ENCODE measurements at places on chromosomes 6 and 20. TPM values are rescaled to one million over a fixed set of nuclear protein-coding genes. Genes with fewer than 3 reads are reported as not detected.

DNA sequence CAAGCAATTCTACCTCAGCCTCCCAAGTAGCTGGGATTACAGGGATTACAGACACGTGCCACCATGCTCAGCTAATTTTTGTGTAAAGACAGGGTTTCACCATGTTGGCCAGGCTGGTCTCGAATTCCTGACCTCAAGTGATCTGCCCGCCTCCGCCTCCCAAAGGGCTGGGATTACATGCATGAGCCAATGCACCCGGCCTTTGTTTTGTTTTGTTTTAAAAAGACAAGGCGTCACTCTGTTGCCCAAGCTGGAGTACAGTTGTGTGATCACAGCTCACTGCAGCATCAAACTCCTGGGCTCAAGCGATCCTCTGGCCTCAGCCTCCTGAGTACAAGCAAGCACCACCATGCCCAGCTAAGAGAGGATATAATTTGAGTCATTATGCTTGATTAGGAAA, 5.4 kb downstream of the SERINC3 start:
- DNase-seq: no peak

- DNase-seq: no peak
Measured at GRCh38 chr6:87848616-87849015, 146.6 kb upstream of the AKIRIN2 start.

The SMOC2 gene
- polyA plus RNA-seq: 9.9 TPM

DNA sequence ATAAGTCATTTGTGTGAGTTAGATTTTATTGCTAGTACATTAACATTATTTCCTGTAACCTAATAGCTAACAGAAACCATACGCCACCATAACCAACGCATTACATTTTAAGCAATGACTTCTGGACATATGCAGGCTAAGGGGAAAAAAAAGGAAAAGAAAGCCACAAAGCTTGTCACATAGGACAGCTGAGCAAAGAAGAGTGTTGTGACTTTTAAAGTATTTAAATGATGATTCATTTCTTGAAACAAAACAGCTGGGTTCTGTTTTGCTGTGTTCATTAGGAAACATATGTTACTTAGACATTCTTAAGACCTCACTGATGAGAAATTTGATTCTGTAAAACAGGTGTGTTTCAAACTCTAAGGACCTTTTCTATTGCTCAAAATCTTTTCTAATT, 171.4 kb downstream of the COL9A1 start:
- no peak for DNase-seq

- no peak for DNase-seq
Measured at GRCh38 chr6:111183702-111184517, 96.6 kb downstream of the SLC16A10 start.

- DNase-seq: no peak
Measured at GRCh38 chr20:54051068-54051467, 19.3 kb downstream of the BCAS1 start.

The TINAG gene
- polyA plus RNA-seq: 0.15 TPM

- no peak for DNase-seq
Measured at GRCh38 chr6:12716298-12716916, at the start of gene PHACTR1. TSS of gene PHACTR1 (plus strand) at chr6:12716767.

- no peak for DNase-seq
Measured at GRCh38 chr6:13461307-13461706, 26.1 kb downstream of the GFOD1 start.

GRCh38 chr6:87575423-87575822, 14.4 kb downstream of the RARS2 start:
- no peak for DNase-seq

- DNase-seq: no peak
Measured at GRCh38 chr6:140252099-140252498, 877.7 kb upstream of the CITED2 start.

The F13A1 gene
- polyA plus RNA-seq: 9.9 TPM

- DNase-seq: no peak
Measured at GRCh38 chr6:41954668-41955067, 13.1 kb upstream of the CCND3 start.

DNA sequence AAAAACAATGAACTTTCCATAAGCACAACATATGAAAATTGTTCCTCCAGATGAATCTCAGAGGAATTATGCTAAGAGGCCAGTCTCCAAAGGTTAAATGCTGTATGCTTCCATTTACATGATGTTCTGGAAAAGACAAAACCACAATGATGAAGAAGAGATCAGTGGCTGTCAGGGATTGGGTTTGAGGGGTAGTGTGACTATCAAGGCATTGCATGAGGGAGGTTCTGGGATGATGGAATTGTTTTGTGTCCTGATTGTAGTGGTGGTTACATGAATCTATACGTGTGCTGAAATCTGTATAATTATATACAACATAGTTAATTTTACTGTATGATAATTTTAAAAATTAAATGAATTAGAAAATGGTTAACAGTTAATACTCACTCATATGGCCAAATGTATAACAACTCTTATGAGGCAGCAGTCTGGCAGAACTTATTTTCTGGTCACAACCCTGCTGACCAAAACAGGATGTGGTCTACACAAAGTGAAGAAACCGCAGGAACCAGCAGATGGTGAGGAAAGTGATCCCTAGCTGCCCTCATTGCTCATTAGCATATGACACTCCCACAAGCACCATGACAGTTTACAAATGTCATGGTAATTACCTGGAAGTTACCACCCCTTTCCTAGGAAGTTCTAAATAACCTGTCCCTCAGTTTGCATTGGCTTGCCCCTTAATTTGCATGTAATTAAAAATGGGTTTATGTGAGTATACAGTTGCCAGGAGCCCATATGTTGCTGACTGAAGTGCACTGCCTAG, 31.9 kb downstream of the NSFL1C start:
- no peak for DNase-seq

GRCh38 chr6:401239-401993, 9.9 kb downstream of the IRF4 start:
- no peak for DNase-seq

DNA sequence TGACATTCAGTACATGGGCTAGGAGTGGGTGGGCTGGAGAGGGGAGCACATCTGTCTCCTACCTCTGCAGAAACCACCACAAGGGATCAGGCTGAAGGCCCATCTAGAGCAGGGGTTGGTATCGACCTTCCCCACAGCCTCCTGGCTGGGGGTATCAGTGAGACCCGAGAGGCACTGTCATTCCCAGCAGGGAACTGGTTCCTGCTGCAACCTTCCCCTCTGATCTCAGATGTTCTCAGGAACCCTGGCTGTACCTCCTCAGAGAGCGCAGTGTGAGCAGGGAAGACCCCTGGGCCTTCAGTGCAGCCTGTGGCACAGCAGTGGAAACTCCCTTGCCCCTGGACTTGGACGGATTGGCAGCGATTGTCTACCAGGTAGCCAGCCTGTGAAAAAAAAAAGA, 7.8 kb downstream of the IP6K3 start:
- no peak for DNase-seq

GRCh38 chr6:168692193-168692914, 251.4 kb downstream of the SMOC2 start:
- no peak for DNase-seq

The KATNA1 gene
- 5.6 TPM for polyA plus RNA-seq

- DNase-seq: no peak
Measured at GRCh38 chr6:136920671-136921380, 1.3 kb upstream of the SLC35D3 start.

DNA sequence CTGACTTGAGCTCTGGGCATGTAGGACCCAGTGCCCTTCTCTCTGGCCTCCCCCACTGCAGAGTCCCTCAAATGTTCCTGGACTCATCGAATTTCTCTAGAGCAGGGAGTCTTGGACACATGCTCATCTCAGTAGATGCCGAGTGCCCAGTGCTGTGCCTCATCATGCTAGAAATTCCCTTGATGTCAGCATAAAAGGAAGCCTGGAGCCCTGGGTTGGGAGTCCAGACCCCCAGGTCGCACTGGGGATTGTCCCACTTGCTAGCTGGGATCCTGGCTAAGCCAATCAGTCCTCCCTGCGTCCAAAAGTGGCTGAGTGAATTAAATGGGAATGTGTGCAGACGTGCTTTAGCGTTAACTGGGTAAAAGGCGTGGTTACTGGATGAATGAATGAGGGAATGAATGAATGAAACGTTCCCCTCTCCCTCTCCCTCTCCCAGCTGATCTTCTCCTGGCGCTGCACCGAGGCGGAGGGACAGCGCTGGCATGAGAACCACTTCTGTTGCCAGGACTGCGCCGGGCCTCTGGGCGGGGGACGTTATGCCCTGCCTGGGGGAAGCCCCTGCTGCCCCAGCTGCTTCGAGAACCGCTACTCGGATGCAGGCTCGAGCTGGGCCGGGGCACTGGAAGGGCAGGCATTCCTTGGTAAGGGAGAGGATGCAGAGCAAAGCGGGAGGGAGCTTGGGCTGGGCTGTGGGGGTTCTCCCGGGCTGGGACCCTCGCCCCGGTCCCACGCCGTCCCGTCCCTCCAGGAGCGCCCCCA, 1.6 kb upstream of the TOMM6 start:
- peak; percentile 57 for DNase-seq

The SCGN gene
- 1.2 TPM for polyA plus RNA-seq

GRCh38 chr6:40714576-40715564, 127.7 kb upstream of the LRFN2 start:
- DNase-seq: no peak

- DNase-seq: no peak
Measured at GRCh38 chr6:158737710-158738615, 81.2 kb downstream of the EZR start.

GRCh38 chr6:132017942-132018341, 66.8 kb upstream of the CCN2 start:
- DNase-seq: no peak

GRCh38 chr6:108768792-108769524, 79.3 kb upstream of the ARMC2 start:
- no peak for DNase-seq

DNA sequence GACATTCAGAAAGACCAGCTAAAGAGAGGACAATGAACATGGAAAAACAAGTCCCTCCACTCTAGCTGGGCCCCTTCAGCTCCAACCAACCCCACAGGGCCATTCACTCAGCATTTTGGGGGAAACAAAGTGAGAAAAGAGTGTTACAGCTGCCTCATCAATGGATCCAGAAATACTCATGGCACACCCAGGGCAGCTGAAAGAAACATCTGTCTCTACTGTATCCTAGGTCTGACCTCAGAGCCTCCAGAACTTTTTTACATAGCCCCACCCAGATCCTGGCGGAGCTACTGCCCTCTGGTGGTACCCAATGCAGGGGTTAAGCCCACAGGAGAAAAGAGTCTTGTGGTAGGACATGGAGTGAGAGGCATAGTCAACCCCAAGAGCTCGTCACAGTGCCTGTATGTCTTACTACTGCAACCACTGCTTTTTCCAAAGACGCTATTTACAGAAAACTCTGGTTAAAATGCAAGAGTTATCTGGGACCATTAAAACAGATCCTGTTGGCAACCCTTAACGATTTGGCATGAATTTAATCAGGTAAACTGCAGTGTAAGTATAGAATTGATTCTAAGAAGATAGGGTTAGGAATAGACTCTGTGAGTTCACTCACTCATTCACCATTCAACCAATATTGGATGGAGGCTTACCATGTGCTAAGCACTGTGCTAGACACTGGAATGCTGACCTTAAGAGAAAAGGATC, 37.4 kb upstream of the FAM83C start:
- no peak for DNase-seq

The SLC22A7 gene
- not detected for polyA plus RNA-seq

The CCN6 gene
- polyA plus RNA-seq: not detected

DNA sequence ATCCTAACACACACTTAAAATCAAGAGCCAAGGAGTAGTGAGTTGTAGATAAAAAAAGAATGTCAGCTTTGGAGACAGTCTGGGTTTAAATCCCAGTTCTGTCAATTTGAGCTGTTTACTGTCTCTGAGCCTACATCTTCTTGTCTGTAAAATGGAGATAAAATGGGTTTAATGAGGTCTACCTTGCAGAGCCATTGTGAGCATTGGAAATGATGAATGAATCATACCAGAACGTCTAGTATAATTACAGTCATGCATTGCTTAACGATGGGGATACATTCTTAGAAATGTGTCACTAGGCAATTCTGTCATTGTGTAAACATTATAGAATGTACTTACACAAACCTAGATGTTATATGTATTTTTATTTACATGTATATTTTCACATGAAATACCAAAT, 17.6 kb upstream of the SGK2 start:
- no peak for DNase-seq

- DNase-seq: no peak
Measured at GRCh38 chr6:3340358-3340802, 81.6 kb downstream of the PSMG4 start.

DNA sequence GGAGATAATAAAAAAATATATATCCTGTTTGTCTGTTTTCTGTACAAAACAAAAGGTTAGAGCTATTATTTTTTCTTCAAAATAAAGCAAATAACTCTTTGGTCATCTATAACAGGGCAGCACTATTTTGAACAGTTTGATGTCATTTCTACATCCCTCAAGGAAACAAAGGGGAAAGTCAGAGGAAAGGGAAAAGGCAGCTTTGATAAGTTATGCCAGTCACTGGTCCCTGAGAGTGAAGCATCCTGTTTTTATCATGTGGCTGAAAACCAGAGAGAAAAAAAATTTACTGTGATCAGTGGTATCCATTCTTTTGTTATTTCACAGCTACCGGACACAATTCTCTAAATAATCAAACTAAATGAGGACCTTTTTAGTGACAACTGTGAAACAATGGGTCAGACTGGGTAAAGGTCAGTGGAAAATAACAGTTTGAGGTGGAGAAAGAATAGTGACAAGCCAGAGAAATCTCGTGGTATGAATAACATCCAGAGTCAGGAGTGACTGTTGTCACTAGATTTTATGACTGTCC, 356.0 kb downstream of the HDGFL1 start:
- DNase-seq: no peak

DNA sequence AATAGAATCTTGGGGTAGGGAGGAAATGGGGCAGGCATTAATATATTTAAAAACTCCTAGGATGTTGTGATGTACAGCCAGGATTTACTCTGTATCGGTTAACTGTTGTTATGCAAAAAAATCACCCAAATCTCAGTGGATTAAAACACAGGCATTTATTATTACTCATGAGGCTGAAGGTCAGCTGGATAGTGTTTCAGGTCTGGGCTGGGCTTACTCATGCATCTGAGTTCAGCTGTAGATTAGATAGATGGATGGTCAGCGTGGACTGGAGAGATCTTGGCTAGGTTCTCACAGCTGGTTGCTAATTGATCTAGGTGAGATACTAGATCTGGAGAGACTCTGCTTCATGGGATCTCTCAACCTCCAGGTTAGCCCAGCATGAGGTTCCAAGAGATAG, 131.4 kb downstream of the BTBD3 start:
- DNase-seq: no peak

The JAG1 gene
- polyA plus RNA-seq: 12.5 TPM

The BCL2L1 gene
- 217 TPM for polyA plus RNA-seq

DNA sequence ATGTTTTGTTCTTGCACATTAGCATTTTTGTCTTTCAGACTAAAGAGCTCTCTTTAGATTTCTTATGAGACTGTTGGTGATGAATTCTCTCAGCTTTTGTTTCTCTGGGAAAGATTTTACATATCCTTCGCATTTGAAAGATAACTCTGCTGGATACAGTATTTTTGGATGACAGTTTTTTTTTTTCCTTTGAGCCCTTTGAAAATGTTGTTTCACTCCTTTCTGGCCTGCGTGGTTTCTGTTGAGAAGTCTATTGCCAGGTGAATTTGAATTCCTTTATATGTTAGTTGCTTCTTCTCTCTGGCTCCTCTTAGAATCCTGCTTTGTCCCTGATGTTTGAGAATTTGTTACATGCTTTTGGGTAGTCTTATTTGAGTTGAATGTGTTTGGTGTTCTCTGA, 22.2 kb upstream of the KIAA1586 start:
- no peak for DNase-seq

Data from heart left ventricle (tissue), 16 donors.